CD8-positive, alpha-beta memory T cell (primary cell): ENCODE measurements at places on chromosomes 3 and 15. TPM values are rescaled to one million over a fixed set of nuclear protein-coding genes. Genes with fewer than 3 reads are reported as not detected.

Gene TRH
- total RNA-seq: not detected

Gene CCRL2
- total RNA-seq: 3.0 TPM

Gene GUCA1C
- total RNA-seq: not detected

DNA sequence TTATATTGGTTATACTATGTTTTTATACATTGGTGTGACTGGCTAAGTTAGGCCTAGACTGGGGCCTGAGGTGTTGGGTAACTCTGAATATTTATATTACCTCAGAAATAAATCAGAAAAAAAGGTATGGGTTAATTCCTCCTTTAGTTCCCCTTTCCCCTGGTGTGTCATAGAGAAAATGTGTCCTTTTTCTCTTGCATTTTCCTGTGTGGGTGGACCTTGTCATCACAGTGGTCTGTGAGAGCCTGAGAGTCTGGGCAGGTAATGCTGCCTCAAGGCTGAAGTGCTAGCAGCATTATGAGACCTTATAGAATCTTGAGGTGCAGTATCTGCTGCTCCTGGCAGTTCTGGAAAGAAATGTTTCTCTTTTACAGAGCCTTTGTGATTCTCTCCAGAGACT is 69.7 kb downstream of the PCOLCE2 start:
- H3K27ac ChIP-seq: no peak overlapping the region
- no peaks in the 10 kb centered on the region for H3K27me3 ChIP-seq
- DNase-seq: no peak
- no peaks in the 10 kb centered on the region for H3K4me1 ChIP-seq
- H3K4me3 ChIP-seq: no peak overlapping the region
